ENCODE measurements at places on chromosomes 16 and 17.

GRCh38 chr17:46110219-46110618 lies 83.0 kb downstream of the KANSL1 start:
- H3K27me3 ChIP-seq: no peaks in the 10 kb centered on the region
- DNase-seq: no peak
- H3K4me1 ChIP-seq: peaks cover 27% of the 10 kb centered on the region
- no peaks in the 10 kb centered on the region for H3K36me3 ChIP-seq
- no peak overlapping the region for H3K4me3 ChIP-seq

DNA sequence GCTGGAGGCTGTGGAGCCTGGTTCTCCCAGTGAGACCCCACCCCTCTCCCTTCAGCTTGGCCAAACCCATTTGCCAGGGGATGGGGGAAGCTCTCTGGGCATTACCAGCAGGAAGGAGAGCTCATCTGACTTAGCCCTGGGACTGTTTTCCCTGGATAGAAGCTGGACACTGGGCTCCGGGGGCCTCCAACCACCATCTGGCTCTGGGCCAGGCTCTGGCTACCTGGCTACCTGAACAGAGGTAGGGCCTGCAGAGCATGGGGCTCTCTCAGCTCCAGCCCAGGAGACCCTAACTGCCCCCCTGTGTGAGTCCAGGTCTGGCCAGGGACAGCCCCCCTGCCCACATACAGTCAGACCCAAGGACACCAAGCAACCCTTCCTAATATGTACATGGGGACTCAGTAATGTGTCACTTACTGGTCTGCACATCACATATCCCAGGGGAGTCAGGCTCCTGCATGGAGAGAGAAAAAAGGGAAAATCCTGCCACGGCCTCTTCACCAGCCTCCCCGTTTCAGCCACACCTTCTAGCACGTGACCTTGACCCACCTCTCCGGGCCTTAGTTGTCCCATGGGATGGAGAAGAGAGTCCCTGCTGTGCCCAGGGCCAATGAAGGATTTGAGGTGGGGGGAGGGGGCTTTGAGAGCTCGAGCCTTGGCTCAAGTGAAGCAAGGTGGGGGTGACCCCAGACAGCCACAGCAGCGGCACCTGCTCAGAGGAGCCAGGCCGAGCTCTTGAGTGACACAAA lies 13.8 kb downstream of the CNGB1 start:
- no peak overlapping the region for H3K4me3 ChIP-seq
- H3K27me3 ChIP-seq: no peaks in the 10 kb centered on the region
- H3K4me1 ChIP-seq: no peaks in the 10 kb centered on the region
- H3K36me3 ChIP-seq: no peaks in the 10 kb centered on the region
- H3K27ac ChIP-seq: no peak overlapping the region
- no peak for DNase-seq

DNA sequence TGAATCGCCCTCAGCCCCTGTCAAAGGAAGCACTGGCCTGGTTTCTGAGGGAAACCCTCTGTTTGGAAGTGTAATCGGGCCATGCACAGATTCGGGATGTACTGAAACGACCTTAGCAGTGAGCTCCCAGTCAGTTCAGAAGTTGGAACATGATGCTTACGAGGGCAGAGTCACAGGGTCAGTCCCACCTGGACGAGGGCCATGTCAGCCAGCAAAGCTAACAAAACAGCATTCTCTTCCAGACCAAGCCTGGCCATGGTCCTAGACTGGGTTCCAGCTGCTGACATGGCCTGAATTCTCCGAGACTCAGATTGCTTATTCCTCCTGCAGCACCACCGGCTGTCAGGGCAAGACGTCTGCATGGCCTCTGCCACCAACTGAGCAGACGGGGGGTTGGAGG lies 192.2 kb upstream of the WSCD1 start:
- no peaks in the 10 kb centered on the region for H3K36me3 ChIP-seq
- H3K27ac ChIP-seq: no peak overlapping the region
- H3K4me1 ChIP-seq: no peaks in the 10 kb centered on the region
- H3K4me3 ChIP-seq: no peak overlapping the region

- H3K36me3 ChIP-seq: no peaks in the 10 kb centered on the region
- H3K4me1 ChIP-seq: no peaks in the 10 kb centered on the region
- no peaks in the 10 kb centered on the region for H3K27me3 ChIP-seq
- DNase-seq: no peak
Measured at GRCh38 chr17:48207776-48208544, 100.4 kb downstream of the SNX11 start.

DNA sequence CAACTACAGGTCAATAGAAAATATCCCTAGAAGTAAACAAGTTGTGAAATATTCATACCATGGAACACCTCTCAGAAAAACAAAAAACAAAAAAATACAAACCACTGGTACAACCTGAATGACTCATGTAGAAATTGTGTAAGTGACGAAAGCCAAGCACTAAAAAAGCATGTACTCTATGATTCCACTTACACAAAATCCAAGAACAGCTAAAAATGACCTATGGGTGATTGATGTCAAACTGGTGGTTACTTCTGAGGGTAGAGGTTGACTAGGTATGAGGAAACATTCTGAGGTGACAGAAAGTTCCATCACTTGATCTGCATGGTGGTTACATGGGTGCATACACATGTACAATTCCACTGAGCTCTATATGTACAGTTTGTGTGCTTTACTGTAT lies 31.1 kb downstream of the DHRS7C start:
- H3K27ac ChIP-seq: no peak overlapping the region
- no peaks in the 10 kb centered on the region for H3K36me3 ChIP-seq
- H3K4me1 ChIP-seq: no peaks in the 10 kb centered on the region
- H3K27me3 ChIP-seq: no peaks in the 10 kb centered on the region
- H3K4me3 ChIP-seq: no peak overlapping the region

DNA sequence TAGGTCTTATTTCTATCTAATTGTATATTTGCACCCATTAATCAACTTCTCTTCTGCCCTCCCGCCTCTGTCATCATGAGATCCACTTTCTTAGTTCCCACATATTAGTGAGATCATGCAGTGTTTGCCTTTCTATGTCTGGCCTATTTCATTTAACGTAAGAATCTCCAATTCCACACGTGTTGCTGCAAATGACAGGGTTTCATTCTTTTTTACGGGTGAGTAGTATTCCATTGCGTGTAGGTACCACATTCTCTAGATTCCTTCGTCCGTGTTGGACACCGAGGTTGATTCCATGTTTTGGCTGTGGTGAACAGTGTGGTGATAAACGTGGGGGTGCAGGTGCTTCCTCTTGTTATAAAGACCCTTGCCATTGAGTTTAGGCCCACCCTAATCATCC lies 64.7 kb upstream of the GSE1 start:
- DNase-seq: no peak
- H3K36me3 ChIP-seq: no peaks in the 10 kb centered on the region
- H3K4me3 ChIP-seq: no peak overlapping the region
- H3K27me3 ChIP-seq: no peaks in the 10 kb centered on the region

DNA sequence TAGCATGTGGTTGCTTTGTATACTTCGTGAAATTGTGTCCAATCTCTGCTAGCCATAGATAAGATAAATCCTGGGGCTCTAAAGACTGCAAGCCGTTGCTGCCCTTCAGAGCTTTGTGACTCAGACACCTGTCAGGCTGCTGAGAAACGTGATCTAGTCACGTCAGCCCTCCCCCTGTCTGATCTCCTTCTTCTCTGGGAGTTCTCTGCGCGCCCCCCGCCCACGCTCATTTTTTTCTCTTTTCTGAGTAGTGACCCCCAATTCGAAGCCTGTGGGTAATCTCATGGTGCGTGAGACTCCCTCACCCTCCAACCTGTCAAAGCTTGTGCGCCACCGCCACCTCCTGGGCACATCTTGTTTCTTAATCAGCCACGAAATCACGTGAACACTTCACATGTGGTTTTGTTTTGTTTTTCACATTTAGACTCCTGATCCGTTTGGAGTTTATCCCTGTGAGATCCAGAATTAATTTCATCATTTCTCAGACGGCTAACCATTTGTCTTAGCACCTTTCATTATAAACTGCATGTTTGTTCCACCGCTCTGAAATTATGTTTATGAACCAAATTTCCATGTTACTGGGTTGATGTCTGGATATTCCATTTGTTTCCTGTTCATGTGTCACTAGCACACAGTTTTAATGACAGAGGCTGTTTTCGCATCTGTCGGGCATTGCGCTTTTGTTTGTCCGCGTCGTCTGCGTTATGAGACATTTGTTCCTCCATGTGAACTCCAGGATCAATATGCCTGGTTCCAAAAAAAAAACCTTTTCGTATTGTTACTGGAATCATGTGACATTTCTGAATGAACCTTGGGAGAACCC lies 977 bp upstream of the ZNF778 start:
- DNase-seq: peak; percentile 85
- H3K36me3 ChIP-seq: peaks cover 3% of the 10 kb centered on the region
- H3K4me1 ChIP-seq: no peaks in the 10 kb centered on the region

- no peak for DNase-seq
- H3K36me3 ChIP-seq: no peaks in the 10 kb centered on the region
- peaks cover 86% of the 10 kb centered on the region for H3K27me3 ChIP-seq
- H3K27ac ChIP-seq: no peak overlapping the region
- no peak overlapping the region for H3K4me3 ChIP-seq
Measured at GRCh38 chr16:55326261-55327092, 2.5 kb downstream of the IRX6 start.

GRCh38 chr16:3022208-3022683 lies 1.5 kb downstream of the HCFC1R1 start:
- H3K4me1 ChIP-seq: peaks cover 20% of the 10 kb centered on the region
- no peak for DNase-seq
- H3K36me3 ChIP-seq: no peaks in the 10 kb centered on the region
- H3K27me3 ChIP-seq: no peaks in the 10 kb centered on the region

GRCh38 chr17:68612923-68613292 lies 11.7 kb upstream of the FAM20A start:
- no peaks in the 10 kb centered on the region for H3K27me3 ChIP-seq
- no peak overlapping the region for H3K4me3 ChIP-seq
- no peak overlapping the region for H3K27ac ChIP-seq
- no peaks in the 10 kb centered on the region for H3K4me1 ChIP-seq
- peaks cover 5% of the 10 kb centered on the region for H3K36me3 ChIP-seq
- DNase-seq: no peak

- H3K4me3 ChIP-seq: no peak overlapping the region
- no peak for DNase-seq
- H3K27me3 ChIP-seq: no peaks in the 10 kb centered on the region
- H3K4me1 ChIP-seq: peaks cover 18% of the 10 kb centered on the region
- H3K36me3 ChIP-seq: peaks cover 47% of the 10 kb centered on the region
Measured at GRCh38 chr17:4942760-4943508, 2.9 kb downstream of the RNF167 start.

- peaks cover 23% of the 10 kb centered on the region for H3K27me3 ChIP-seq
- H3K4me1 ChIP-seq: peaks cover 11% of the 10 kb centered on the region
- H3K36me3 ChIP-seq: no peaks in the 10 kb centered on the region
- H3K27ac ChIP-seq: peak within 1 kb of the TSS; percentile 72
- DNase-seq: no peak
Measured at GRCh38 chr17:29622337-29623282, at the start of gene CORO6. Gene CORO6 (minus strand): TSS chr17:29622912. CDS start chr17:29621421, 1,491 bp downstream.

DNA sequence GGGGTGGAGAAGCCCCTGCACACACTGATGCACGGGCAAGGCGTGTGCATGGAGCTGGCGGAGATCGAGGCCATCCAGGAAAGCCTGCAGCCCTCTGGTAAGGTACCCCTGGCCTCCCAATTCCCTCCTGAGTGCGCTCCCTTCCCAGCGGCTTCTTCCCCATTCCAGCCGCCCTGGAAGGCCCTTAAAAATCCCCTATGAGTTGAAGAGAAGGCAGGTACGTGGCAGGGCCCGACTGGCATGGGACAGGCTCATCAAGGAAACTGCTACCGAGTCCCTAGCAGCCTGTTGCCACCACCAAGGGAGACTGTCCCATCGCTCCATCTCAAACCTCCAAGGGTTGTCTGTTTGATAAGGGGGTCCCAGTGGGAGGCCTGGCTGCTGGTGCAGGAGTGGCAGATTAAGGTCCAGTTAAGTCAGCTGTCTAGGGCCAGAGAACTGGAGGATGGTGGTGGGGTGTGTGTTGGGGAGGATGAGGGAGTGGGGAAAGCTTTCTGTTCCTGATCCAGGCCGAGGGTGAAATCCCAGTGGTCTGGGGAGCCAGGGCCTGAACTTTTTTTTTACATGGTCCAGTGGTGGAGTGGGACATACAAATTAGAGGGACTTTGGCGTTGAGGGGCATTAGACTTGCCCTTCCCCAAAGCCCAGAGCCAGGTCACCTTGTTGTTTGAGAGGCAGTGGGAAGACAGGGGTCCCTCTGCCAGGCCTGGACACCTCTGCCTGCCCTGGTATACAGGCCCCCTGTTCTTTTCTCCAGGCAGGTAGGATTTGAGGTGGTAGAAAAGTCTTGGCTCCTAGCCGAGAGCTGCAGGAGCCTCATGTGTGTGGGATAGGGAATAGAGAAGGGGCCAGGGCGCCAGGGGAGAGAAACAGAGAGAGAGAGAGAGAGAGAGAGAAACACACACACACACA lies 994 bp downstream of the IGFBP4 start:
- no peaks in the 10 kb centered on the region for H3K27me3 ChIP-seq
- DNase-seq: peak; percentile 60
- peak overlapping the region; percentile 36 for H3K4me3 ChIP-seq

Data from H1 (cell line).